ENCODE measurements at places on chromosomes 5 and 9.

- no peak for DNase-seq
Observed at GRCh38 chr5:59666440-59667068, 227.0 kb downstream of the PDE4D start.

- no peak for DNase-seq
Observed at GRCh38 chr5:89934069-89934468, 475.5 kb downstream of the CETN3 start.

- DNase-seq, result no peak
Observed at GRCh38 chr5:56039985-56040384, 45.2 kb upstream of the IL6ST start.

DNA sequence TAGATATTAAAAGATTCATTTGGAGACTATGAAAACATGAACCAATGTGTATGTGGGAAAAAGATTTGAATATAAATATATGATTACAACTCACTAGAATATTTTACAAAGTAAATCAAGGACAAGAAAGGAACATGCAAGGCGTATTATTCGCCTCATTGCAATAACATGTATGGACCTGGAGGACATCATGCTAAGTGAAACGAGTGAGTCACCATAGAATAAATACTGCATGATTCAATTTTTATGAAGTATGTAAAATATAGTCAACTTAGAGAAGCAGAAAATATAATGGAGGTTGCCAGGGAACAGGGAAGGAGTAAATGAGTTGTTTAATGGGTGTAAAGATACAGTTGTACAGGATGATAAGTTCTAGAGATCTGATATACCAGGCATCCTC lies 4.9 kb downstream of the TXNDC8 start:
- no peak for DNase-seq

GRCh38 chr9:13141629-13142028 lies 137.9 kb downstream of the MPDZ start:
- peak; percentile 19 for DNase-seq

GRCh38 chr5:13985731-13986418 lies 41.4 kb upstream of the DNAH5 start:
- DNase-seq, result peak; percentile 90

DNA sequence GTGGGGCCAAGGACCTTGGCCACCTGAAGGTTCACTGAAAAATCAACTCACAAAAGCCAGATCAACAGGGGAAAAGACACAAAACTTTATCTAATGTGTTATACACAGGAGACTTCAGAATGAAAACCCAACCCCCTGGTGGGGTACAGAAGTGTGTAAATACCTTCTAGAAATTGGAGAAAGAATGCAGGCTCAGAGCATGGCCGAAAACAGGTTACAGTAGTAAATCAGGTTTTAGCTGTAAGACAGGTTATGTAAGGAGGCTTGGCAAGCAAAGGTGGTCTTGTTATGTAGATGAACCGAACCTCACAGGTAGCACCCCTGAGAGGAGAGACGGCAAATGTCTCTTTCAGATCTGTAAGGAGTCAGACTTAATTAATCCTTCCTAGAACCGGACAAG lies 10.0 kb downstream of the CEMIP2 start:
- no peak for DNase-seq

DNA sequence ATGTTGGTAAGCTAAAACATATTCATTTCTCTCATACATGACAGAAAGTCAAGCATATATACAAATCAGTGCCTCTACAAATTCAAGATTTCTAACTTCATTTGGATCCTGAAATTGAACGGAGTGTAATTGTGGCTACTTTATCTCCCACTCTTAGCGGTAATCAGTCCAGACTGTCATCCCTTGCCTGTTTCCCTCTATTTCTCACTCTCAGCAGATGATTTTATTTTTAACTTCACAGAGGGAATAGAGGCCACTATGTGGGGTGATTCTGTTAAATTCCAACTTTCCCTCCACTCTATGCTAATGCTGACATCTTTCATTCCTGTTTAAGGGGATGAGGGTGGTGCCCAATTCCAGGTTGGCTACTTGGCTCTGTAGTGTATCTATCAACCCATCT lies 153.8 kb upstream of the KCNN2 start:
- no peak for DNase-seq

DNA sequence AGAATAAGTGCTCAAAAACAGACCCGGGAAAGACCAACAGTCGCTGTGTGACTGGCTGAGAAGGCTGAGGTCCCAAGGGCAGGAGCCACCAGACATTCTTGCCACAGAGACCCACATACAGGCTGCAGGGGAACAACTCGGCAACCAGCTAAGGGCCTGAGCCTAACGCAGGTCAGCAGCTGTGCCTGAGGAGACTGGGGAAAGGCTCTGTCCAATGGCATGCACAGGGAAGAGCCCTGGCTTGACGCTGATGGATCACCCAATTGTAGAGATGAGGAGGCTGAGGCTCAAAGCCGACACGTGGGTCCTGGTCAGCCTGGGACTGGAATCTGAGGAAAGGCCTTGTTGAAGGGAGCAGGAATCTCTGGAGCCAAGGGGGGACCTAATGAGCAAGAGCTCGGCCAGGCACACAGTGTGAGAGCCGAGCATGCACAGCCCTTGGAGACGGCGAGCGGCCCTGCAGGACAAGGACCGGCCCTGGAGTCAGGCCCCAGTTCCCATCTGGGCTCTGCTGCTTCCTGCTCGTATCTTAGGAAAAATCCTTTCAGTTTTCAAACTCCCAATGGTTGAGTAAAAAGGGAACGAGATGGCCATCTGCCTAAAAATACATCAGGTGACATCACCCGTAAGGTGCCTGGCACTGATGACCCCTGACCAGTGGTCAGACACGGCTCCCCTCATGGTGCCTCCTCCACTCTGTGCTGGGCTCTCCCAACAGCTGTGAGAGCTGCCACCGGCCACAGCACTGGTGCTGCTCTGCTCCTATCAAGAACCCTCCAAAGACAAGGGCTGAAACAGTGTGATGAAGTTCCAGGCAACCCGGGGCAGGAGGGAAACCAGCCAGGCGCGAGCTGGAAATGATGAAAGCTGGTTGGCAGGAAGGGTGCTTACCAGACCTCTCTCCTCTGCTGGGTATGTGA lies 16.4 kb downstream of the LMAN2 start:
- DNase-seq, result no peak

DNA sequence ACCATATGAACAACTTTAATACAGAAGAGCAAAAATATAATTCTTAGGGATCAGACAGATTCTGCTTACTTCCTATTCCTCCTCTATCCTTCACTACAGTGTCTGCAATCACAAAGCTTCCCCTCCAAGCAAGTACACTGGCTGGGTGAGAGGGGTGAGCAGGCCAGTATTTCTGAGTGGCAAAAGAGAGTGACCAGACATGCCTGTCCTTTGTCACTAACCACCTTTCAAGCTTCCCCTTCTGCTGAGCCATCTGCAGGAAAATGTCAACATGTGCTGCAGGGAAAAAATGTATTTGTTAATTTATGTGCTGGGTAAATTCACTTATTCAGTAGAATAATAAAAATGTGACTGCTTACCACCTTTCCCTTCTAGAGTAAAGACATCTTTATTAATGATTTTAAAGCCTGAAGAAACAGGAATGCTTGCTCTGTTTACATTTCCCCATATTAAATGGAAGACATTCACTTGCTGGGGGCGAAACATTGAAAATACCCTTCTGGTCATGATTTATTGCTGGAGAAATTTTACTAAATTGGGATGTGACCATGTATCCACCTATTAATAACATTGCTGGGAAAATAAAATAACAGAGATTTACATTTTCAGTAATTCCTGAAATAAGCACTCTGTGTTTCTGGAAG lies 84.9 kb downstream of the SPOCK1 start:
- no peak for DNase-seq

GRCh38 chr9:137674307-137674975 lies 55.6 kb downstream of the EHMT1 start:
- no peak for DNase-seq

DNA sequence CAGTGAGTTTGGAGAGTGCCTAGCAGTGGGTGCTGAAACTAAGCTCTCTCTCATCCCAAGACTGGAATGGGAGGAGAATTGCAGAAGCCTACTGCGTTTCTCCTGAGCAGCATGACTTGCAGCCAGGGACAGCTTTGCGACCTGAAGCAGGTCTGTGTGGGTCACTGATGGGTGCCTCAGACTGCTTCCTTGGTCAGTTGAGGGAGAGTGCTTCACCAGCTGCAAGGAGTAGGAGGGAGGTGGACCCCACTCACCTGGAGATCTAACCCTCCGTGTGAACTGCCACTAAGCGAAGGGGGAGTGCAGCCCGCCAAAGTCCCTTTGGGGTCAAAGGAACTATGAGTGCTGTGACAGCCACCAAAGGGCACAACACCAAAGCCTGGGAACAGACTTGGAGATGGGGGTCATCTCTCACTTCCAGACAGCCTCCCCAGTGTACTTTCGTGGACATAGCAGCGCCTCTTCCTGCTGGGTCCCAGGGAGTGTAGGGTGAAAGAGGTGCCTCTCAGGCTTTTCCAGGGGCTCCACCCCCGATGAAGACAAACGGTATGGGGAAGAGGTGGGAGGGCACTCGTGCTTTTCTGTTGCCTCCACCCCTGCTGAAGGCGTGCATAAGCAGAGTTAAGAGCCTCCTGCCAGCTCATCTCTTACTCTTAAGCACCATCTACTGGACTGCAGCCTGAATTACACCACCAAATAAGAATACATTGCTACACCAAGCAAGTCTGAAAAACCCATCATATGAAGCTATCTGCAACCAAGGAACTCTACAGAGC lies 34.3 kb upstream of the MACIR start:
- peak; percentile 74 for DNase-seq

Data from fibroblast of skin of right quadriceps (primary cell).